Activated CD4-positive, alpha-beta T cell treated with anti-CD3 and anti-CD28 coated beads for 1 hour (primary cell): ENCODE measurements at places on chromosomes 5 and 9.

DNA sequence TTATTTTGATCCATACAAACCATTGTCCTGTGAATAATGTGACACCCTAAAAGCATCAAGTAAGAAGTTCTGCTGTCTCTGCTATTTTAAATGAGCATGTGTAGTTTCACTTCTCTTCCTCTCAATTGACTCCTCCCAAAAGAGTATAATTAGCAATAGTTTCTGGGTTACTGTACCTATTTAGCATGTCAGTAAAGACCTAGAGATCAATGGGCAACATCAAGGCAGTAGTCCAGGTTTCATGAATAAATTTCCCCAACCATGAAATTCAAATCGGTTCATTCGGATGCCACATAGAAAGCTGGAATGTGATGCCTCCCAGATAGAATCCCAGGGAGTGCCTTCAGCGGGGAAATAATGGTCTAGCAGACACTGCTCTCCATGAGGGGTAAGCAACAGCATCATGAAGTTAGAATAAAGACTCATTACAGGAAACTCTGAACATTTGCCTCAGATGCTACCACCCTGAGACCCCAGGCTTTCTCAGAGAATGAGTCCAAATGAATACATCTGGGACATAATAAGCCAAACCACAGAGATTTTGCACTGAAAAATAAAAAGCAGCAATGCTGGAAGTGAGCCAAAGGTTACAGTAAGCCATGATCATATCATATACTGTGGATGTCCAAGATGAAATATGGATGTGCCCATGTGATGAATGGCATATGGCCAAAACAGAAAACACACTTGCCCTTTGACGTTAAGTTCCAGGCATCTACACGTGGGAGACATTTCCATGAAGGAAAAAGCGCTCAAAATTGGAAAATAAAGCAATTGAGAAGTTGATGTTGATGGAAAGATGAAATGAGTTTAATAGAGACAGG, 1107.0 kb upstream of the SEMA6A start:
- DNase-seq = no peak

- no peak for DNase-seq
Observed at GRCh38 chr5:11497651-11498050, 406.6 kb downstream of the CTNND2 start.

DNA sequence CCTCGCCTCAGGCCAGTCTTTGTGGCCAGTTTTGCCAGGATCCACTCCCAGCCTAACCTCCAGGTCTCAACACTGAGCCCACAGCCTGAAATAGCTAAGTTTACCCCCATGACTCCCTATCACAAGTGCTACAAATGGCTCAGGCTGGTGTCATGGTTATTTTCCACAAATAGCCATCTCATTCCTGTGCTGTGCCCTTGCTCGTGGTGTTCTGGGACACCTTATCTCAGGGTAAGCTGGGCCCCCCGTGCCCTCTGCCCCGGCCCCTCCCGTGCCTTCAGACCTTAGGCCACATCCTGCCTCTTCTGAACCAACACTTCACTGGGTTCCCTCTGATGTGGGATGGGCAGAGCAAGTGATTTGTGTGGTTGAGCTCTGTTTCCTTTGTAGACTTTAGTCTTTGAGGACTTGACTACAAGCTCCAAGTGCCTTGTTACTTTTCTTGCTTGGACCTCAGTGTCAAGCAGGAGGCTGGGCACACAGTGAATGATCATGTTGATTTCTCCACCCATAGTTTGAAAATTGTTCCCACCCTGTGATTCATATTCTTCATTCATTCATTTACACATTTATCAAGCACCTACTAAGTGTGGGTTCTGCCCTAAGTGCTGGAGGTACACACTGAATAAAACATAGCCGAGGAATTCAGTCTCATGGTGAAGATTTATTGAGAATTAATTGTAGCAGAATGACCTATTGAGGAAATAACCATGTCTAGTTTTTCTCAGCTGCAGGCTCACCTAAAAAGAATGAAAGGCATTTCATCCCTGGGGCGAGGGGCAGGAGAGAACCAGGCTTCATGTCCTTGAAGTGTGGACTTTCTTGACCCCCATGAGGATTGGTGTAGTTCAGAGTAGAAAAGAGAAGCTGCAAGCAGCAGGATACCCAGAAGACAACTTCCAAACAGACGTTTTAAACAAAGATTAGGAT, 84.5 kb upstream of the CTNNA1 start:
- no peak for DNase-seq

DNA sequence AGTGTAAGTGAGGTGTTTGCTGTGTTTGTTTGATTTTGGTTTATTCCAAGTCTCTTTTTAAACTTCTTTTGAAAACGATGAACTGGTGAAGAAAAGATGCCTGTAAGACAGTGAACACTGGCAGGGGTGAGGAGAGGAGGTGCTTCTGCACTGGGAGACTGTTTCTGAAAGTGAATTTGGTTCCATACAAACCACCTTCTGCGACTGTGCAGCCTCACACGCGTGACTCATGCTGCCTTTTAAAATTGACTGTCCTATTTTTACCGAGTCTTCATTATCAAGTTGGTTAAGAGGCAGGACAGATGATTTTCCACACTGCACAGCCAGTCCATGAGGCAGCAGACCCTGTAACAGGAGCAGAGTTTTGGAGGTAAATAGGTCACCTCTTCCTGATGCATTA, 340.6 kb downstream of the MTRR start:
- no peak for DNase-seq

DNA sequence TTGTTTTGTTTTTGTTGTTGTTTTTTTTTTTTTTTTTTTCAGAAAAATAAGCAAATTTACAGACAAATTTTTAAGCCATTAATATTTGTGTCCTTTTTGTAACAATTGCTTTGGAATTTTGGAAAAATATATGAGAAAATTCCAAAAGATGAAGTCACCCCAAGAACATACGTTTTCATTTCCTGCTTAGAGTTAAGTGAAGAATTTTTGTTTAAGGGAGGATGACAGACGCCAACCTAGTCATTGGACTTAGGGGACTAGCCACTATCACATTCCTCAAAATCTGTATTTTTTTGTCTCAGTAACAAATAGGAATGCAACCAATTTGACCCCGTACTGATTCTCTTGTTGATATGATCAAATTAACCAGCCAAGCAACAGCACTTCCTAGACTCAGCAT, 433.9 kb upstream of the SLC30A5 start:
- DNase-seq = no peak

- DNase-seq = no peak
Observed at GRCh38 chr5:150514708-150515211, 6.8 kb downstream of the NDST1 start.
